Right cardiac atrium (tissue), 5 donors: ENCODE measurements at places on chromosomes 1 and 21. TPM values are rescaled to one million over a fixed set of nuclear protein-coding genes. Genes with fewer than 3 reads are reported as not detected.
A peak's percentile ranks its signal among the peaks of the same experiment; 100 is the strongest.

The KLHDC9 gene
- 5.1 TPM for total RNA-seq

GRCh38 chr1:197065559-197065958, 1.5 kb downstream of the F13B start:
- no peak for DNase-seq

DNA sequence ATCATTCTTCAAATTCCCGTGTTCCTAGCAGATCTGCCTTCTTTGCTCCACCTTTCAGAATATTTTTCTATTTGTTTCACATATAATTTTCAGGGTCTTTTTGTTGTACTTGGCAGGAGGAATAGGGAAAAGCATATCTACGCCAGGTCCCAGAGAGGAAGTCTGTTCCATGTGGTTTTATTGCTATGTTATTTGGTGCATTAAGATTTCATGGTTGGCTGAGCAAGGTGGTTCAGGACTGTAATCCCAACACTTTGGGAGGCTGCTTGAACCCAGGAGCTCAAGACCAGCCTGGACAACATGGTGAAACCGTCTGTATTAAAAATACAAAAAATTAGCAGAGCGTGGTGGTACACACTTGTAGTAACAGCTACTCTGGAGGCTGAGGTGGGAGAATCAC, 36.1 kb downstream of the COL6A1 start:
- DNase-seq, result no peak

- DNase-seq, result no peak
These were observed 33.0 kb downstream of the LRRN2 start for GRCh38 chr1:204652497-204652896.

GRCh38 chr1:113389953-113390834, at the start of gene MAGI3:
MAGI3 (plus strand) TSS chr1:113390515; CDS start chr1:113391034, 519 bp downstream.
- peak; percentile 99 for DNase-seq

The SLC25A34 gene
- total RNA-seq, result 3.0 TPM

DNA sequence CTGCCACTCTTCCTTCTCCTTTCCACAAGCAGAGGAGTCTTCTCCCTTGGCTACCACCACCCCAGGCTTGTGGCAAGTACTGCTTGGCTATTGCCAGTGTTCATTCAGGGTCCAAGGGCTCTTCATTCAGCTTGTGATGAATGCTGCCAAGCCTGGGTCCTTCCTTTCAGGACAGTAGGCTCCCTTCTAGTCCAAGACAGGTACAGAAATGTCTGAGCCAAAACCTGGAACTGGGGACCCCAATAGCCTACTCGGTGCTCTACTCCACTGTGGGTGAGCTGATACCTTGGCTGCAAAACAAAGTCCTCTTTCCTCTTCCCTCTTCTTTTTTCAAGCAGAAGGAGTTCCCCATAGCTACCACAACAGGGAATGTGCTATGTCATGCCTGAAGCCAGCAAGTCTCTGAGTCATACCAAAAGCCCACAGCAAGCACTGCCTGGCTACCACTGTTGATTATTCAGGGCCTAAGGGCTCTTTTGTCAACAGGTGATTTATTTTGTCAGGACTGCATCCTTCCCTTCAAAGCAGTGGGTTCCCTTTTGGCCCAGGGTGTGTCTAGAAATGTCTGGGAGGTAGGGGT, 268.9 kb downstream of the HHAT start:
- no peak for DNase-seq

The SELENBP1 gene
- 65.9 TPM for total RNA-seq

The CASQ2 gene
- total RNA-seq, result 706 TPM

DNA sequence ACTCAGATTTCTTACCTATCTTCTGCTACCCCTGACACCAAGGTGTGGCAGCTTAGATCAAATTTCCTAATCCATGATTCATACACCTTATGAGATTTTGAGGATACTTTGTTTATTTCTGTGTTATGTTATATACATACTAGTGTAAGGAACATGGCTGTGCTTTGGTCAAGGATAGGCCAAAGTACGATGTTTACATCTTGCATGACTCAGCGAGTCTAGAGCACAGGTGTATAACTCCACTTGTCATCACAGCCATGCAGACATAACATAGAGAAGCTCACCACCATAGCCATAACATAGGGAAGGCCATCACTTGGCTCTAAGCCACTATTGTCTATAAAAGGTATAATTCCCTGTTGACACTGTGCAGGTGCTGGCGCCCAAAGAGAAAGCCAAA, 61.2 kb downstream of the GBP6 start:
- DNase-seq, result no peak

DNA sequence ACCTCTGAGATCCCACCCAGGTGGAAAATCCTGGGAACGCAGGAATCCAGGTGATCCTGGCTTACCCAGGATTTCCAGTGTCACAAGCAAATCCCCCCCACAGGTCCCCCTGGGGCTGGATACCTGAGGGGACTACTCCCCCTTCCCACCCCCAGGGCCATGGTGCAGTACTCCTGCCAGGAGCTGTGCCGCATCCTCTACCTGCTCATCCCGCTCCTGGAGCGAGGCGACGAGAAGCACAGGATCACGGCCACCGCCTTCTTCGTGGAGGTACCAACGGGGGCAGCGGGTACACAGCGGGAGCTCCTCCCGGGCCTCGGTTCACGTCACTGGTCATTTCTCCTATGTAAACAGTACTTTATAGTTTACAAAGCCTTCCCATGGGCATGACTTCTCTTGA, 20.4 kb upstream of the TTC4 start:
- no peak for DNase-seq

The S100A12 gene
- 0.68 TPM for total RNA-seq
